PC-9 (cell line): ENCODE measurements at places on chromosomes 16 and 17. TPM values are rescaled to one million over a fixed set of nuclear protein-coding genes. Genes with fewer than 3 reads are reported as not detected.

DNA sequence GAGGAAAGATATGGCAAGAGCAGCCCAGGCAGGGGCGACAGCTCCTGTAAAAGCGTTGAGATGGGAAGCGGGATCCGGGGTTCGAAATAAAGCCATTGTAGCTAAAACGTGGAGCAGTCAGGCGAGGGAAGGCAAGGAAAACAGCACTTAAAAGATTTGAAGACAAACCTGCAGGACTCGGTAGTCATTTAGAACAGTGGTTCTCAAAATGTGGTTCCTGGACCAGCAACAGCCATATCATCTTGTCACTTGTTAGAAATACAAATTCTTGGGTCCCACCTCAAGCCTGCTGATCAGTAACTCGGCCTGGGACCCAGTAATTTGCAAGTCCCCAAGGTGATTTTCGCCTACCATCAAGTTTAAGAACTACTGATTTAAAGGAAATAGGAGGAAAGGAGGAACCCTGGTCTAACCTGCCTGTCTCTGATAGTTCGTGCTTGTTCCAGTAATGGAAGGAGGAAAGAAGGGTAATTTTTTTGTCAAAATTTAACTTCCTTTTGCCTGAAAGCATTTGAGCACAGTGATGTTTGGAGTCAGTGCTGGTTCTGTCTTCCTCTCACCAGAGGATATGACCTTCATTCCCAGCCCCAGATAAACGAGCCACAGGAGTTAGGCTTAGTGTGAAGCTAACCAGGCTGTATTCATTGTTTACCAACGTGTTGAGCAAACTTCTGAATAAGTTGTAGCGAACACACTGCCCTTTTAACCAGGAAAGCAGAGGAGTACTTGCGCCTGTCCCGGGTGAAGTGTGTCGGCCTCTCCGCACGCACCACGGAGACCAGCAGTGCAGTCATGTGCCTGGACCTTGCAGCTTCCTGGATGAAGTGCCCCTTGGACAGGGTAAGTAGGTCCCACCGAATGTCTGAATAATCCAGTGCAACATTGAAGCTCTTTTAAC is 1.1 kb downstream of the ORC6 start:
- no peak for DNase-seq

CTDNEP1 gene
- 173 and 203 TPM in 2 replicates for total RNA-seq

DNA sequence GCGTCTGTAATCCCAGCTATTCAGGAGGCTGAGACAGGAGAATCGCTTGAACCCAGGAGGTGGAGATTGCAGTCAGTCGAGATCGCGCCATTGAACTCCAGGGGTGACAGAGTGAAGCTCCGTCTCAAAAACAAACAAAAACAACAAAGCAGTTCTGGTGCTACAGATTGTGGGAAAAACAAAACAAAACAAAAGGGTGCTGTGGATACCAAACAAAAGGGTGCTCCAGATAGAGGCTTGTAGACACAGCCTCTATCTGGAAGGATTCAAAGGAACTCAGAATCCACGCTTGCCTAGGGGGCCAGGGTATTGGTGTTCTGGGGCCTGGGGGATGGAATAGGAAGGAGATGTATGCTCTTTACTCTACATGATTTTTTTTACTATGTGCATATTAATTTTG is 2.5 kb downstream of the MYLK3 start:
- no peak for DNase-seq

DNA sequence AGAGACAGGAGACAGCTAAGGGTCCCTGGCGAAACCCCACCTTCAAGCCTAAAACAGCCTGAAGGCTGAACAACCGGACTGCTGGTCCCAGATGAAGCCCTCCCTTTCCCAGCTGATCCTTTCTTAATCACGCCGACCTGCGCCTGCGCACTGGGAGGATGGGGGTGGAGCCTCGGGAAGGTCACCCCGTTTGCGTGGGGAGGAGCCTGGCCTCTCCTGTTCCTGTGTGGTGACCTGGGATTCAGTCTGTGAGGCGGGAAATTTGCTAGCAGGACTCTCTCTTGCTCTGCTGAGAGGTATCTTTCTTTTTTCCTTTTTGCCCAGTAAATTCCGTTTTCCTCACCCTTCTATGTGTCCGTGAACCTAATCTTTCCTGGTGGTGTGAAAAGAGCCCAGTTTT is 9.6 kb downstream of the FAM20A start:
- DNase-seq = no peak

SLFN12L gene
- not detected in 2 replicates for total RNA-seq

- peak; percentile 71 for DNase-seq
Measured at GRCh38 chr16:4800290-4801041, 2.0 kb downstream of the ROGDI start.

PTX4 gene
- total RNA-seq = 0.39 TPM in 1 of 2 replicates, not detected in the other

RHBDL1 gene
- 18.1 and 19.9 TPM in 2 replicates for total RNA-seq

DNA sequence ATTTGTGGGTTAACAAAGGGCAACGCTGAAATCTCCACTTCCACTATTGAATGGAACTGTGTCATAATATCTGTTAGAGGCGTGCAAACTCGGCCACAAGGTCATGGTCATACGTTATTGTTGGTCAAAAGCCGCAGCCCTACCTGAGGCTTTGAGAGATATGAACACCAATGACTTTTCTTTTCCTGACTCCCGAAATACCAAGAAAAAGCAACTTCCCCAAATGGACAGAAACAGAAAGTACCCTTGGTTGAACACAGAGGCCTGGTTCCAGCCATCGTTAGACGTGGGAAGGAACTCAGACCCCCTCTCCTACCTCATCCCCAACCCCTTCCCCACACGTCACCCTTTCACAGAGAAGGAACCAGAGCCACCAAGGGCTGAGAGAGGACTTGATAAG is 1.4 kb upstream of the PIK3R5 start:
- DNase-seq = no peak

DNA sequence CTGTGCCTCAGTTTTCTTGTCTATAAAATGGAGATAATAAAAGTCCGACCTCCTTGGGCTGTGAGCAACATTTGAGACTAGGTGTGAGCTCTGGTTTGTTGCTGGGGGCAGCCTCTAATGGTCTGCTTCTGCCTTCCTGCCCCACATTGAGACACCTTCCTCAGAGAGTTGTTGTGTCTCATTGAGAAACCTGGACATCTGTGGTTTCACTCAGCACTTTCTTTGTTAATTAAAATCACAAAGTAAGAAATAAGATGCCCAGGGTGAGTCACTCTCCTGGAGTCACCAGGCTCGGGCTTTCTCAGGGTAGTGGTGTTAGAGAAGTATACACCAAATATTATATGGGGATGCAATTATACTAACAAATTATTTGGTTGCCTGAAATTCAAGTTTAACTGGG is 389.2 kb upstream of the SALL1 start:
- DNase-seq = no peak

DNA sequence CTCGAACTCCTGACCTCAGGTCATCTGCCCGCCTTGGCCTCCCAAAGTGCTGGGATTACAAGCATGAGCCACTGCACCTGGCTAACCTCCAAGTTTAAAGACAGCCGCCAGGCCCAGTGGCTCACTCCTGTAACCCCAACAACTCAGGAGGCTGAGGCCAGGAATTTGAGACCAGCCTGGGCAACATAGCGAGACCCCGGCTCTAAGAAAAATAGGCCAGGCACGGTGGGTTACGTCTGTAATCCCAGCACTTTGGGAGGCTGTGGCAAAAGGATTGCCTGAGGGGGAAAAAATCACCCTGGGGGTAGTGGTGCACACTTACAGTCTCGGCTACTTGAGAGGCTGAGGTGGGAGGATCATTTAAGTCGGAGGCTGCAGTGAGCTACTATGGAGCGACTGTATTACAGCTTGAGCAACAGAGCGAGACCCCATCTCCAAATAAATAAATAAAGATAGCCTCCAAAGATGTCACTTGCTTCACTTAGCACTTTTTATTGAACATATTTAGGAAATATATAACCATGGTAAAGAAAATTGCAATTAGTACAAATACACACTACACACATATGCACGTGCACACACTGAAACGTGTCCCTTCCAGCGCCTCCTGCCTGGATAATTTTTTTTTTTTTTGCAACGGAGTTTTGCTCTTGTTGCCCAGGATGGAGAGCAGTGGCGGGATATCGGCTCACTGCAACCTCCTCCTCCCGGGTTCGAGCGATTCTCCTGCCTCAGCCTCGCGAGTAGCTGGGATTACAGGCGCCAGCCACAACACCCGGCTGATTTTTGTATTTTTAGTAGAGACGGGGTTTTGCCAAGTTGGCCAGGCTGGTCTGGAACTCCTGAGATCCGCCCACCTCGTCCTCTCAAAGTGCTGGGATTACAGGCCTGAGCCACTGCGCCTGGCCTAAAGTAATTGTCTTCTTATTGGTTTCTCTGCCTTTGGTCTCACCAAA is 1.4 kb upstream of the BCKDK start:
- peak; percentile 32 for DNase-seq

DNA sequence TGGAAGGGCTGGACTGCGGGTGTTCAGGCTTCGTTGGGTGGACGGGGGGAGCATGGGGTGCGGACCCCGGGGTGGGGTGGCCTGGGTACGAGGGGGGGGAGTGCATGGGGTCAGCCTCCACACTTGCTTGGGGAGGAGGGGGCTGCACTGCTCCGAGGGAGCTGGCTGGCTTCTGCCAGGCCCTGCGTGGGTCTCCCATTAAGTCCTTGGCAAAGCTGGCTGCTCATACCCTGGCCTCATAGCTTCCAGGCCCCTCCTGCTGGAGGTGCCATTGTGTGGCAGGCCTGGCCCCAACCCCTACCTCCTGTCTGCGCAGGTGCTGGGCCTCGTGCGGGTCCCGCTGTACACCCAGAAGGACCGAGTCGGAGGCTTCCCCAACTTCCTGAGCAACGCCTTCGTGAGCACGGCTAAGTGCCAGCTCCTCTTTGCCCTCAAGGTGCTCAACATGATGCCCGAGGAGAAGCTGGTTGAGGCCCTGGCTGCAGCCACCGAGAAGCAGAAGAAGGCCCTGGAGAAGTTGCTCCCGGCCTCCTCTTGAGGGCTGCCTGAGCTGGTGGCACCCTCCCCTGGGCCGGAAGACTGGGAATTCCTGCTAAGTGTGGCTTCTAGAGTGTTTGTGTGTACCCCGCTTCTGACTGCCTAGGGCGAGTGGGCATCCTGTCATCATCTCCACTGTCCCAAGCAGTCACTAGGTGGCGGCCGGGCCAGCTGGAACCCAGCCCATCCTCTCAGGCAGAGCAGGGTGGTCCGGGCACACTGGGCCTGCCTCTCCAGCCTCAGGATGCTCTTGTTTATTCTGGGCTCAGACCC is 1.5 kb downstream of the NUDT16L1 start:
- DNase-seq = no peak

DNA sequence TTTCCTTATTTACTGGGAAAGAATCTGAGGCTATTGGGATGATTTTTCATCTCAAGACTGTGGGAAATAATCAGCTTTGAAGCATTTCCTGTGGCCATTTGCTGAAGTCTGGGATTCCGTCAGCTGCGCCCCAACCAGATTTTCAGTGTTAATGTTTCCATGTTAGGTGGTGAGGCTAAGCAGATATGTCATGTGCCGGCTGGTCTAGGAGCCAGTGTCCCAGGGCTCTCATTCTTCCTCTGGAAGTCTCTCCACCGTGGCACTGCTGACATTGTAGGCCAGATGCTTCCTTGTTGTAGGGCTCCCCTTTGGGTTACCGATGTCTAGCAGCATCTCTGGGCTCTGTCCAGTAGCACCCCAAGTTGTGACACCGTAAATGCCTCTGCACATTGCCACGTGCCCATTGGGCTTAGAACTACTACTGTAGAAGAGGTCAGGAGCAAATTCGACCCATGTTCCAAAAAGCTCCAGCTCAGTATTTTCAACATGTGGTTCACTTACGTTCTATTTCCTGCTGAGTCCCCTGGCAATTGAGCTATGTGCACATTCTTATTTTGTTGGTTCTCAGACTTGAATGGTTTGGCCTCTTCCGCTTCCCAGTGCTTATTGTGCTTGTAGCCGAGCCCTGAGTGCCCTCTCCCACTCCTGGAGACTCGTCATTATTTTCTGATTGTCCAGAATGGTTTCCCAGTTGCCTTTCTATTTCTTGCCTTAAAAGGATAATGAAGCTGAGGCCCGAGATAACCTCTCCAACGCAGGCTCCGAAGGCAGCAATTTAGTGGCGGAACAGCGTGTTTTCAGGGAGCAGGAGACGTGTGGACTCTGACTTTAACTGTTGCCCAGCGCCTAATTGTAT is 82.2 kb downstream of the SPECC1 start:
- no peak for DNase-seq

COG1 gene
- total RNA-seq = 24.8 and 25.6 TPM in 2 replicates
